ENCODE measurements at places on chromosomes 1 and 21. TPM values are rescaled to one million over a fixed set of nuclear protein-coding genes. Genes with fewer than 3 reads are reported as not detected.

The RBM11 gene
- under 0.01 TPM for total RNA-seq

The LHX8 gene
- total RNA-seq, result not detected

The SFN gene
- total RNA-seq, result under 0.01 TPM

The TESK2 gene
- total RNA-seq, result 6.2 TPM

The FCRL6 gene
- not detected for total RNA-seq

The GUCA2B gene
- total RNA-seq, result not detected

The KCNA2 gene
- total RNA-seq, result not detected

The DCDC2B gene
- total RNA-seq, result not detected

The OR10J1 gene
- total RNA-seq, result not detected

The SMPDL3B gene
- under 0.01 TPM for total RNA-seq

The VWA1 gene
- total RNA-seq, result 4.3 TPM

The NTNG1 gene
- total RNA-seq, result 3.6 TPM

The SLAMF9 gene
- total RNA-seq, result not detected

The NLRP3 gene
- 0.36 TPM for total RNA-seq

The GJA9 gene
- not detected for total RNA-seq

The PSMB2 gene
- 17.1 TPM for total RNA-seq

All from osteoblast (primary cell).